Hair follicle dermal papilla cell (primary cell): ENCODE measurements at places on chromosomes 11 and 22. TPM values are rescaled to one million over a fixed set of nuclear protein-coding genes. Genes with fewer than 3 reads are reported as not detected.

Gene EI24
- total RNA-seq = 65.8 and 70.9 TPM in 2 replicates

Gene GP1BB
- total RNA-seq = 4.3 and 5.0 TPM in 2 replicates

Gene PYGM
- total RNA-seq = 0.81 and 0.97 TPM in 2 replicates

Gene ATF4
- 397 and 471 TPM in 2 replicates for total RNA-seq

Gene PRR33
- not detected in 2 replicates for total RNA-seq

Gene GLYAT
- total RNA-seq = not detected in 2 replicates

Gene CARD18
- not detected in 2 replicates for total RNA-seq

Gene OR5B12
- total RNA-seq = not detected in 2 replicates
